ENCODE measurements at places on chromosomes 2 and 18.

DNA sequence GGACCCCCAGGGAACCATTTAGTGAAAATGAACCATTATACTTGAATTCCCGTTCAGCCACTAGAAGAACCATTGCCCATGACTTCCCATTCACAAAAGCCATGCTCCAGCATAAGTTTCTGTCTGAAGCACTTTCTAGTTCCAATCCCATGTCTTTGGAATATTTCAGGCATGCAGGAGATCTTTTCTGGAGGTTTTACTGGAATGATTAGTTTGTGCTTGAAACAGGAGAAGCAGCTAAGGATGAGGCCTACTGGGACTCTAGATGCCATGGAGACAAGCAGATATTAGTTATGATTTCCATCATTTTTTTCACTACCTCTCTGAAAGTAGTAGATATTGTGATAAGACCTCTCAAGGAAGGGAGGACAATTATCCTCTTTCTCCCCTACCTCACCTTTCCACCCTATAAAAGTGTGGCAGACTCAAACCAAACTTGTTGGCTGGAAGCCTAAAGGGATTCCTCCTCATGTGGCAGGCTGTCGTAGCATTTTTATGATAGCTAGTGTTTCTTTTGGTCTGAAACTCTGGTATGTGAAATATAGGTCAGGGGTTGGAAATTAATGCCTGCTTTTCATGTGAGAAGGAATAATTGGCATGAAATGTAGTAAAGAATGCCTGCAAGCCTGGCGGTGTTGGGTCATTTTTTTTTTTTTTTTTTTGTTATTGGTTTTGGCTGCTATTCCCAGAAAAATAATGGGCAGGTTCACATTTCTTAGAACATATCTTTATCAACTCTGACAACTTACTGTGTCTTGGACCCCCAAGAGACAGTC is 29.3 kb upstream of the MMADHC start:
- no peak for DNase-seq

GRCh38 chr18:54154231-54154630 is 70.2 kb downstream of the MBD2 start:
- no peak for DNase-seq

DNA sequence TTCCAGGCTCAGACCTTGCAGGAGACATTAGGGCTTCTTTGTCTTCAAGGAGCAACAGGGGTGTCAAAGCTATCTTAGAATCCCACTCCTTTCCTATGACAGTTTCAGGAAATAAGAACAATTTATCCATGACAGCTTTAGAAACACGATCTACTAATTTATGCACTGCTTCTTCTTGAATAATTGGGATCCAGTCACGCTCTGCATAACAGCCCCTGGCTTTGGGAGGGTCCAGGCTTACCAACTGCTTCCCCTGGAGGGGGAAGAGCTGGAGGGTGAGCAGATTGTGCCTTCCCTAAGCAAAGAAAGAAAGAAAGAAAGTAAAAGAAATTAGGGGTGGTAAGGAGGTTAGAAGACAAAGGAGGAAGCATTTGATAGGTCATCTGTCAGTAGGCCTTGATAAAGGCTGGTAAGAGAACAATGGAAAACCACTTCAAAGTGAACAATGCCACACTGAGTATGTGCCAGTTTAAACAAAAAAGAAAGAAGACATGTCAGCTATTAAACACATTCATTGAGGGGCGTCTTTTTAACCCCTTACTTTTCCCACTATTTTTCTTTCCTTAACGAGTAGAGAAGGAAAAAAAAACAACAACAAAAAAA is 327.6 kb downstream of the DCC start:
- DNase-seq, result no peak

DNA sequence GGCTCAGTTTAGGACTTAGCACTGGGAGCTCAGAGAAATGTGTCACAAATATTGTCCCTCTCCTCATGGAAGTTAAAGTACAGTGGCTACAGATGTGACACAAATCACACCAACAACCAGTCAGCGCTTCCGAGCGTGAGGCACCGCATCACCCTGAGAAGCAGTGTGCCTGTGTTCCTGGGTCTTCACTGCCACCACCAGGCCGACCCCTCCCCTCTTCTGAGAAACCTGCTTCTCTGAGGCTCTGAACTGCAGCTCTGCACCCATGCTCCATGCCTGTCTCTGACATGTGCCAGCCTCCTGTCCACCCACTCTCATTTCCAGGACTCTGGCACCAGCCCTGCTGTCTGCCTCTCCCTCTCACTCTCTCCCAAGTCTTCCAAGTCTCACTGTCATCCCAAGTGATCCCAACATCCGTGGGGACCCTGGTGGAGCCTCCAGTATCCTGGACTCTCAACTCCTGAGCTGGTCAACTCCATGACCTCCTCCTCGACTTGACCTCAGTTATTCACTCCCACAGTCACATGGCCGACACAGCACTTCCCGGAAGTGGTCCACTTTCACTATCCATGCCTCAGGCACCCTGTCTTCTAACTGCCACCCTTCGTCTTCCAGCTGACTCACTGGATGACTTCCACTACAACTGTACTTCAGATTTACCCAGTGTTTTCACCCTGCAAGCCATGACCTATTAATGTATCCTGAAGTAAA is 73.5 kb downstream of the FBXO15 start:
- DNase-seq, result no peak

GRCh38 chr18:63974991-63975390 is 5.1 kb downstream of the SERPINB8 start:
- peak; percentile 28 for DNase-seq

DNA sequence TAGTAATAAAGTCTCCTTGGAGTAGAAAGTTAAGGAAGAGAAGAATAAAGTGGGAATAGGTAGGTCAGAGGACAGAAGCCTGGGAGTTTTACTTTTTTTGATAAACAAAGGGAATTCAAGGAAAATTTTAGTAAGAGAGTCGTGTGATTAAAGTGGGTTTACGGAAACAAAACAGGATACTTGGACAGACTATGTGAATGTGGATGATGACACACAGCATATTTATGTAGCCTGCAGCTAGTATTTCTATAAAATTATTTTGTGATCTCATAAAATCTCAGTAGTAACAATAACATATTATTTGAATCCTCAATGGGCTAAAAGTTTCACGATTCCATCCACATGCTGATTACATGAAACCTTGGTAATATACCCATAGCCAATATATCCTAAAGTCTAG is 450.7 kb upstream of the PIK3C3 start:
- no peak for DNase-seq

GRCh38 chr18:11820697-11821096 is 30.5 kb upstream of the CHMP1B start:
- DNase-seq, result no peak

GRCh38 chr2:52919673-52920072 is 847.9 kb upstream of the CHAC2 start:
- no peak for DNase-seq

GRCh38 chr18:6712401-6712800 is 17.1 kb upstream of the ARHGAP28 start:
- no peak for DNase-seq

- DNase-seq, result no peak
Measured at GRCh38 chr2:96727431-96727830, 12.4 kb downstream of the LMAN2L start.
